DMS79 (cell line): ENCODE measurements at places on chromosomes 6 and 20.

DNA sequence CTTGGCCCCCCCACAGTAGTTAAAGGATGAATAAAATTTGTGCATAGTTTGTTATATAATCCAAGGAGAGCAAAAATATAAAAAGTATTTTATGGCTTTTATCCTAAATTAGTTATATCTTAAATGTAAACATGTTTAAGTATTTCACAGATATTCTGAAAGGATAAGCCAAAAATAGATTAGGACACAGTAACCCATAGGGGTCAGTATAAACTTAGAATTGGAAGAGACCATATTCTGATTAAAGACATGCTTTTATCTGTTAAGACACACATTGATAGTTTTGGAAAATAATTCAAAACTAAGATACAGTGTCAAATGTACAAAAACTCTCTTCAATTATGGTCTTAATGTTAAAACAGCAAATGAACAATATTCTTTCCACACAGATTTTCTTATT is 4.5 kb upstream of the SERINC1 start:
- no peak for DNase-seq

DNA sequence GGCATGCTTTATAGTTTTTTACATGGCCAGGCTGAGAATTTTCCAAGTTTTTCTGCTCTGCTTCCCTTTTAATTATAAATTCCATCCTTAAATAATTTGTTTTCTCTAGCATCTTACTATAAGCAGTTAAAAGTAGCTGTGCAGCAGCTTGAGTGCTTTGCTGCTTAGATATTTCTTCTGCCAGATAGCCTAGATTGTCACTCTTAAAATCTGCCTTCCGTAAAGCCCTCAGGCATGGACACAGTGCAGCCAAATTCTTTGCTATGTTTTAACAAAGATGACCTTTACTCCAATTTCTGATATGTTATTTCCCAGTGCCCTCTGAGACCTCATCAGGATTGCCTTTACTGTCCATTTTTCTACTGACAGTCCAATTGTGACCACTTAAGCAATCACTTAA is 92.6 kb upstream of the SGK1 start:
- no peak for DNase-seq

GRCh38 chr6:13355999-13356785 is 27.9 kb upstream of the TBC1D7 start:
- no peak for DNase-seq

- no peak for DNase-seq
Measured at GRCh38 chr6:154933181-154933827, 61.8 kb upstream of the TIAM2 start.

- no peak for DNase-seq
Measured at GRCh38 chr20:44187054-44187771, at the start of gene JPH2. Gene JPH2 (minus strand): TSS chr20:44187188. CDS start chr20:44186705, 483 bp downstream.

- no peak for DNase-seq
Measured at GRCh38 chr20:58359441-58359840, 29.6 kb upstream of the VAPB start.

DNA sequence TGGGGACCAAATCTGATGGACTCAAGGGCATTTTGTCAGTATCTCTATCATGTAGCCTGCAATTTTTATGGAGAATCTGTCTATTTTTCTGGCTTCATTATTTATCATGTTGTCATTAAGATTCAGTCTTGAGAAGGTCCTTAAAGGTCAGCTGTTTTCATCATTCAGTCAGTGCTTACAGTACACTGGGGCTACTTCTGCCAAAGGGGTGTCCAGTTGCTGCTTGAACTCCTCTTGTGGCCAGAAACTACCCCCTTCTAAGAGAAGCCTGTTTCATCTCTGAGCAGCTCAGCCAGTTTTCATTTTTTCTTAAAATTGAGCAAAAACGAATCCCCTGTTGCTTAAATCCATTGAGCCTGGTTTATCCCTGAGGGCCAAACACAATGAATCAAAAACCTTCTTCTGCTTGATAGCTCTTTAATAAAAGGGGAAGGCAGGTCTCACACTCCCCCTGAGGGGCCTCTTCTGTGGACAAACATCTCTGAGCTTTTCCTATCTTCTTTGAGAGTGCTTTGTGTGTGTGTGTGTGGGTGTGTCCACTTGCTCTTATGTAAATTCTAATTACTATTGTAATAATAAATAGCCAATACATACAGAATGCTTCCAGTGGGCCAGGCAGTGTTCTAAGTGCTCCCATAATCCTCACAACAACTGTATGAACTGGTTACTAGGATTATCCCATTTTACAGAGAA is 172.2 kb downstream of the PLCB1 start:
- DNase-seq: no peak

DNA sequence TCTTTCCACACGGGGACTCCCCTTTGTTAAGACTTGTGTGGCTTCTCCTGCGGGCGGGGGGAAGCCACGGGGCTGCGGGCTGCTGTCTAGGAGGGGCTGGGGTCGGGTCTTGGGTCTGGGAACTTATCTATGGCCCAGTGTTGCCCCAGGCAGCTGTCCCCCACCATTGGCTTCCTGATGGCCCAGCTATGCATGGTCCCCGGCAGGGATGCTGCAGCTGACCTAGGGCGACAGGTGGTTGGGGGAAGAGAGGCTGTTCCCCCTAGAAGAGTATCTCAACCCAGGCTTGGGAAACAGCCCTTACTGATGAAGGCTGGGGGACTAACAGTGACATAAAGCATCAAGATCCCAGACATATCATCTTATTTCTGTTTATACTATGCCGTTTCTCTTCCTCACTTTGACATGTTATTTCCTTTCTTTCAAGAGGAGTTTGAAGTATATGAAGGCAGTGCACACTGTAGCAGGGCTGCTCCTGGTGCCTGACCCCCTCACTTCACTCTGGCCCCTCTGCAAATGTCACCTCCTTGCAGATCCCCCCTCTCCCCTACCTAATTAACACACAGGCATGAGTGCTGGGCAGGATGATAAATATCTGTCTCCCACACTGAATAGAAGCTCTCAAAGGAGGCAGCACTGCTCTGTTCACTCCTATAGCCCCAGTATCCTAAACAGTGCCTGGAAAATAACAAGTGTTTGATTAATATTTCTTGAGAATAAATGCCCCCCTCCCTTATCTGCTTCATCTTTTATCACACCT is 87.0 kb downstream of the HIVEP2 start:
- DNase-seq: no peak

- DNase-seq: no peak
Measured at GRCh38 chr6:132131758-132132157, 180.6 kb upstream of the CCN2 start.

GRCh38 chr6:136446579-136447187 is 103.5 kb downstream of the MAP7 start:
- DNase-seq: no peak

DNA sequence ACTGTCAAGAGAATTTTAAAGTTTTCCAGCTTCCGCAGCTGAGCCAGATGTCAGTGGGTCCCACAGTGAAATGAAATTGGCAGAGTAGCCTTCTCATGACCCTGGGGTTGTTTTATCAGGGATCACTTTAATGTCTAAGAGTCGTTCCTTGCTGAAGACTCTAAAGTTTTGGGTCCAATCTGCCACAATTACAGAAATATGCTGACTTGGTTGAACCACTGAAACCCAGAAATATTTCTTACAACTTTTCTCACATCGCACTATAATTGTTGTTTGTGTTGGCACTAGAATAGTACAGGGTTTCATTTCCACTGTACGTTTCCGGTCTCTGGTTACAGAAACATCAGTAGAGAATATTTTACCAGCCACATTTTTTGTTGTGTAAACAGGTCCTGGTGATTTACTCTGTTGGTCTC is 109.0 kb downstream of the HMGCLL1 start:
- DNase-seq: no peak

- no peak for DNase-seq
Measured at GRCh38 chr6:106315765-106316374, 9.7 kb downstream of the ATG5 start.

DNA sequence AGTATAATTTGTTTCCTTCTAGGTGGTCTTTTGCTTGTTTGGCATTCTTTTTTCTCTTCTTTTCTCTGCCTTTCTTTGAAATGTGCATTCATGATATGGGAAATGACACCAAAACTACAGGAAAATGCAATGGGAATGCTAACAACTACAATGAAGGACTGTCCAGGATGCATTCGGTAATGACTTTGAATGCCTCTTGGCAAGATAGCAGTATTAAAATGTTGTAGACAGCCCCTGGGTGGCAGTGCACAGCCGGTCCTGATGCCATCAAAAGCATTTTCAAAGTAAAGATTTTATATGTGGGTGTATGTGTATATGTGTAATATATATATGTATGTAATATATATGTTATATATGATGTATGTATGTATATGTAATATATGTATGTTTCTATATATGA is 218.8 kb upstream of the MMS22L start:
- no peak for DNase-seq

GRCh38 chr6:54288474-54288873 is 19.8 kb upstream of the TINAG start:
- no peak for DNase-seq

GRCh38 chr6:92892626-92893170 is 526.7 kb downstream of the EPHA7 start:
- DNase-seq: no peak

GRCh38 chr6:70479236-70479635 is 65.9 kb downstream of the FAM135A start:
- DNase-seq: no peak

DNA sequence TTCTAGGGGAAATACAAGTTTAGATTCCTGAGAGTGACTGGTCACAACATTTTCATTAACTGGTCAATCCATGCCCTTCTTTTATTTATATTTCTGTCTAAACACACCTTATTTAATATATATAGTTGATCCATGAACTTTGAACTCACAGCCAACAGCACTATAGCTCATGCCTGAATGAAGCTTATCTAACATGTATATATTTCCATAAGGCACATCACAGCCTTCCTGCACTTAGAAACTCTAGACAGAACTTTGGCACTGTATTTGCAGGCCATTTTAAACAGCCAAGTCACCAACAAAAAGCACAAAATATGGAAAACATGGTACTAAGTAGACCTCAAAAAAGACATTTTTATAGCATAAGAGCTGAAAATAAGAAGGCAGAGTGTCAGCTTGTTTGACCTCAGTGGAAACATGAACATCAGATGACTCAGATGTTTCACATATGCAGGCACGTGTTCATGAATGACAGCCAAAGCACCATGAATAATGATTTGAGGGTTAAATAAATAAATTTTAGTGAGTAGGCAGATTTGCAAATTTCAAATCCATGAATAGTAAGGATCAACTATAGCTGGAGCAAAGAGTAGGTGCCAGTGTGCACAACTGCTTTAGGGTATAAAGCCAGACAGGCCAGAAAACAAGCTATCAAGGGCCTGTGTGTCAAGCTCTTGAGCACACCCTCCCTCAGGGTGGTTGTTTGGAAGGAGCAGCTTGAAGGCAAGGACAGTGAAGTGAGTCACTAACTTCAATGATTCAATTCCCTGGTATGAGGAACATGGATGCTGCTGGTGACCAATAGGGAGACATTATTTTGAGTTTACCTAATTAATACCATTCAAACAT is 88.9 kb upstream of the NT5E start:
- no peak for DNase-seq

DNA sequence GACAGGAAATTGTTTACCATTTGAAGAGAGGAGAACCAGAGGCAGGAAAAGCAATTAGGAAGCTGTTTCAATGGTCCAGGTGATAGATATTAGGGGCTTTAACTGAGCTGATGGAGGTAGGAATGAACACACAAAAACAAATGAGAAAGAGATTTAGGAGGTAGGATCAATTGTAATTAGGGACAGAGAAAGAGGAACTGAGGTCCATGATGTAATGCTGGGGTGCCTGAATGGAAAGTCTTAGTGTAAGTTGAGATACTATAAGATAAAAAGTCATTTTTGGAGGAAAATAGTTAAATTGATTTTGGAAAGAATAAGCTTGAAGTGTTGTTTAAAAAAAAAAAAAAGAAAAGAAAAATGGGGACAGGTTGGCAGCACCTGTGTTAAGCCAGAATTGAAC is 58.5 kb upstream of the B3GAT2 start:
- DNase-seq: no peak

- DNase-seq: no peak
Measured at GRCh38 chr6:169619650-169620049, 82.2 kb downstream of the WDR27 start.

GRCh38 chr6:55033016-55033546 is 141.2 kb upstream of the HCRTR2 start:
- DNase-seq: no peak

GRCh38 chr6:1485678-1486077 is 96.3 kb downstream of the FOXF2 start:
- no peak for DNase-seq

DNA sequence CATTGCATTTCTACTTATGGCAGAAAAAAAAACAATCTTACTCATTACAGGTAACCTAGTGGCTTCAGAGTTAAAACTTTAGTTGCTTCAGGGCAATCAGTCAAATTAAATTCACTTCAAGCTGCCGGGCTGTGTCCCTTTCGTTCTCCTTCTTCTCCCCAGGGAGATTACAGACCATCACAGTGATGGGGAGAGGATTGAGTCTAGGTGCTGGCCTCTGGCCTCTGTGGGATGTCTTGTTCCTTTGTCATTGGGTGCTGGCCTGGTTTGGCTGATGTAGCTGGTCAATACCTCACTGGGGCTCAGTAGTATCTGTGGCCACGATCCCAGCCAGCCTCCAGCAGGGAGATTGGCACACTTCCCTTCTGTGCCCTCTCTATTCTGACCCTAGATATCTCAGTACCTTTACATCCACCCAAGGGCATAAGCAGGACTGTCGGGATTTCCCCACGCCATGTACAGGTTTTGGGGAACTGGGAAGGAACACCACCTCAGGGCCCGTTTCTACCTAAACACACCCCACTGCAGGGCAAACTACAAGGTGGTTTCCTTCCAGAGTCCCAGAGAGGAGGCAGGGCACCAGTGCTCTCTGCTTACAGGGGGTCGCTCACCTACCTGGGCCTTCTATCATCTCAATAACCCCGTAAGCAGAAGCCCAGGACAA is 15.4 kb downstream of the FYN start:
- no peak for DNase-seq

GRCh38 chr20:17403461-17403860 is 127.7 kb downstream of the BFSP1 start:
- DNase-seq: no peak

DNA sequence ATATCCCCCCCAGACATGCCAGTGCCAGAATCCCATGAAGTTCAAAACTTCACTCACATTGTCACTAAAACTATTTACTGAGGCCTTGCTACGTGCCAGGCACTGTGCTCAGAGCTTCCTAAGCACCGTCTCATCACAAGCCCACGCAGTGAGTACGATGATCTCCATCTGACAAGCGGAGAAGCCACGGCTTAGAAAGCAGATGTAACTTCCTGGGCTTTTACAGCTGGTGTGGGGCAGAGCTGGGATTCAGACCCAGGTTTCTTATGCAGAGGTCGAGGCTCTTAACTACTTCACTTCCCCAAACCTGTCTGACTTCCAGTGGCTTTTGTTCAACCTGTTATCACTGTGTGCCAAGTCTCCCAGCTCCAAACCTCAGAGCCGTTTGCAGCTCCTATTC is 8.3 kb downstream of the MDGA1 start:
- DNase-seq: no peak

GRCh38 chr6:90865513-90865912 is 278.6 kb upstream of the MAP3K7 start:
- no peak for DNase-seq
